ENCODE measurements at places on chromosomes 4 and X.
A peak's percentile ranks its signal among the peaks of the same experiment; 100 is the strongest.

DNA sequence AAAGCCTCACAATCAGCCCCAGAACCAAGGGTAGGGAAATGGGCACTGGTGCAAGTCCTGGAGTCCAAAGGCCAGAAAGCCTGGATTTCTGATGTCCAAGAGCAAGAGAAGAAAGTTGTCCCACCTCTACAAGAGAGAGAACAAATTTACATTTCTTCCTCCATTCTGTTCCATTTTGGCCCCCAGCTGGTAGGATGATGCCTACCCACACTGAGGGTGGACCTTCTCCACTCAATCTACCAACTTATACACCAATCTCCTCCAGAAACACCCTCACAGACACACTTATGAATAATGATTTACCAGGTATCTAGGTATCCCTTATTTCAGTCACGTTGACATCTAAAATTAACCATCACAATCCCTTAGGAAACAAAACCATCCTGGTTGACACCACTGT lies 367.8 kb upstream of the GRIA3 start:
- no peak for DNase-seq

DNA sequence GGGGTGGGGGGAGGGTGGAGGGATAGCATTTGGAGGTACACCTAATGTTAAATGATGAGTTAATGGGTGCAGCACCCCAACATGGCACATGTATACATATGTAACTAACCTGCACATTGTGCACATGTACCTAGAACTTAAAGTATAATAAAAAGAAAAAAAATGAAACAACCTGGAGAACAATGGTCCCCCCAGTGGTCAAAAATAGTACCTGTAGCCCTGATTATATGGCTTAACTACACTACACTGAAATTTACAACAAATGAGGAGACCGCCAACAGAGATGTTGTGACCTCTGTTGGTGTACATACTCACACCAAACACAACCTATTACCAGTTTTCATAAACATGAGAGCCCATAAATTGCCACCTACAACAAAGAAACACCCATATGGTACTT lies 7.3 kb upstream of the MAGEE1 start:
- DNase-seq = no peak

DNA sequence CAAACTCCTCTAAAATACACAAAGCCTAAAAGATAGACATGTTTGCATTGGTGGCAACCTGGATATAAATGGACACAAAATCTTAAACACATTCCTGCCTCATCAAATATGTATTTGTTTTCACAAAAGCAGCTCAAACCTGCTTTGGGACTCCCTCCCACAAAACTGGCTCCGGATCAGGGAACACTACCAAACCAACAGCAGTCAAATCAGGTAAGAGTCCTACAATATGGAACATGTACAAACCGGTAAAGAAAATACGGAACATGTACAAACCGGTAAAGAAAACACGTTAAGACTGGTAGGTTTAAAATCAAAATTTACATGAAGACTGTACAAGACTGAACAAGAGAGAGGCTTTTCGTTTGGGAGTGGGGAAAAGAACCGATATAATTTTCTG lies 4.3 kb downstream of the AMTN start:
- no peak for DNase-seq

- DNase-seq = no peak
These were observed 34.0 kb upstream of the GYPA start for GRCh38 chr4:144174401-144175067.

GRCh38 chr4:143626134-143626911 lies 74.2 kb downstream of the FREM3 start:
- no peak for DNase-seq

- DNase-seq = no peak
These were observed 1564.5 kb upstream of the PCDH10 start for GRCh38 chr4:131584587-131584986.

DNA sequence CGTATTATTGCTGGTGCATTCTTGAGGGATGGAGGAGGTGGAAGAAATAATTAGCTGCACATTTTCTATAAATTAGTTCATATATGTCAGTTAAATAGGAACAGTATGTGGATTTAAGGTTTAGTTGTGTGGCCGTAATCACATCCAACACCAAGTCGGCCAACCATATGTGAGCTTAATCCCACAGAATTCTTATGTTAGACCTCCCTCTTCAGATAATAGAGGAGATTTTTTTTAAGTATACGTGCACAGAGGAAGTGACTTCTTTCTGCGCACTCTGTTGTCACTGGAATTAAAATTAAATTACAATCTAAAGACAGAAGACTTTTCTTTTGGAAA lies 2.1 kb downstream of the SEPTIN11 start:
- no peak for DNase-seq

DNA sequence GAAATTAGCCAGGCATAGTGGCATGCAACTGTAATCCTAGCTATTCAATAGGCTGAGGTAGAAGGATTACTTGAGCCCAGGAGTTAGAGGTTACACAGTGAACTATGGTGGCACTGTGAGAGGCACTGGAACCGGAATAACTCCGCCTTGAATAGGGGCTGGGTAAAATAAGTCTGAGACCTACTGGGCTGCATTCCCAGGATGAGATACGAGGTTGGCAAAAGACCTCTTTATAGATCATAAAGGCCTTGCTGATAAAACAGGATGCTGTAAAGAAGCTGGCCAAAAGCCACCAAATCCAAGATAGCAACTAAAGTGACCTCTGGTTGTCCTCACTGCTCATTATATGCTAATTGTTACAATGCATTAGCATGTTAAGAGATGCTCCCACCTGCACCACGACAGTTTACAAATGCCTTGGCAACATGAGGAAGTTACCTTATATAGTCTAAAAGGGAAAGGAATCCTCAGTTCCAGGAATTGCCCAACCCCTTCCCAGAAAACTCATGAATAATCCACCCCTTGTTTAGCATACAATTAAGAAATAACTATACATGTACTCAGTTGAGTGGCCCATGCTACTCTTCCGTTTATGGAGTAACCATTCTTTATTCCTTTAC lies 88.6 kb downstream of the CENPC start:
- no peak for DNase-seq

DNA sequence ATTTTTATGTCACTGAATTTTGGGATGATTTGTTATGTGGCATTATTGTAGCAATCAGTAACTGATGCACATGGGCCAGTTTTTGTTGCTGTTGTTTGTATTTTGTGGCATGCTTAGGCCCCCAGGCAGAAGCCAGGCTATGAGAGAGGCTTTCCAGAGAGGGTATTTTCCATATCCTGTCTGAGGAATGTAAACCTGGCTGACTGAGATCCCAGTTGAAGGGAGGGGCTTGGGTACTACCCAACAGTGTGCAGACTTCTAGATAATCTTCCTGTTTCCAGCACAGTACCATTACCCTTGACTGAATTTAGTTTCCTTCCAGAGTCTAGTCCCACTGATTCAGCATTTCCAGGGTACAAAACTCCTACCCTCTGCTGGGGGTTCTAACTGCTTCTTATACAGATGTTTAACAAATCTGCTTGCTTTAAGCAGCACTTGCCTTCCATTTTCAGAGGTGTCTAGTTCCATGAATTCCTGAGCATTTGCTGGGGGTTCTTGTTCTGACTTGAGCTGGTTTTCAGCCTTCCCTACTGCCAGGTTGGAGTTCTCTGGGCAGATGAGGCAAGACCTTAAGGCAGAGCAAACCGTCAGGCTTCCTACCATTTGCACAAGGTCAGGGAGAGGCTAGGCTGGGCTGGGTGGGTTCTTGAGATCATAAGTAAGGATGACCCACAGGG lies 104.7 kb upstream of the EGFL6 start:
- no peak for DNase-seq

GRCh38 chr4:38466401-38466800 lies 197.6 kb upstream of the KLF3 start:
- no peak for DNase-seq

- no peak for DNase-seq
These were observed 6.9 kb downstream of the PLAC8 start for GRCh38 chr4:83107631-83108030.

DNA sequence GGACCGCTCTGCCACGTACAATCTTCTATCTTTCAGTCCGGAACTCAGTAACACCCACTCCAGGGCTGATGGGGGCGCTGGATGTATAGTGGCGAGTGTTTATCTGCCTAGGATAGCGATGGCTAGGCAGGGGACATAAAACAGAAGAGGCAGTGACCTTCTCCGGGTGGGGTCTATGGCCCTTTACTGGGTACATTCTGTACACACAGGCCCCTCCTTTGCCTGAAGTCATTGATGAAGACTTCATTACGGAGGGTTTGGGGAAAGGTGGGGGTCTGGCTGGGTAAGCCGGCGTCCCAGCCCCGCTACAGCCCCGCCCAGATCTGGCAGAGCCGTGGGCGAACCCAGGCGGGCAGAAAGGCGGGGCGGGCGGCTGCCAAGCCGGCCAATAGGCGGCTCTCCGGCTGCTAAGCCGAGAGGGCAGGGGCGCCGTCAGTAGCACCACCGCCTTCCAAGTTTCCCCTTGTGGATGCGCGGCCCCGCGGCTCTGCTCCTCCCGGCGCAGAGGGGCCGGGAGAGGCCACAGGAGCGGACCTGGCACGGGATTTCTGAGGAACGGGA lies at the start of gene CHST7:
Gene CHST7 (plus strand): TSS at position 435 of the 561 bp plus-strand sequence. CDS start 167 bp downstream, outside the sequence.
- DNase-seq = peak; percentile 44

- no peak for DNase-seq
These were observed 21.4 kb downstream of the PLAC8 start for GRCh38 chr4:83093060-83093640.

- no peak for DNase-seq
These were observed 1399.8 kb upstream of the PABPC4L start for GRCh38 chr4:135601351-135601750.

- DNase-seq = no peak
These were observed 711.2 kb downstream of the ADGRL3 start for GRCh38 chr4:61911313-61911756.

- no peak for DNase-seq
These were observed 64.6 kb downstream of the CNKSR2 start for GRCh38 chrX:21438792-21439191.

GRCh38 chr4:1246111-1246881 lies 2.6 kb downstream of the CTBP1 start:
- DNase-seq = no peak

GRCh38 chr4:134126955-134127354 lies 74.6 kb downstream of the PABPC4L start:
- no peak for DNase-seq

DNA sequence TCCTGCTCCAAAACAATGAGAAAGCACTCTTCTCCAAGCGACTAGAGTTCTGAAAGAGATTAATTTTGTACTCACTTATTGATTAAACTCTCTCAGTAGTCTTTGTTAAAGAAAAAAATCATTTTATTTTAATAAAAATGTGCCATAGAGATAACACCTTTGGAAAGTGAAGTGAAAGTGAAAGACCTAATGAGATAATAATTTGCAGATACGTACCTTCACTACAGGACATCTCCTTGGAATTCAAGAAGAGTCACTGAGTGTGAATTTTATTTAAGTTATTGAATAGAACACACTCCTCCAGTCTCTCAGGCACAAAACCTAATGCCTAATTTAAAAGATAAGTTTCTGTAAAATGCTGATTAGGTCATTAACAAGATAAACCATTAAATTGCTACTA lies 1070.6 kb upstream of the GRID2 start:
- DNase-seq = no peak

- no peak for DNase-seq
These were observed 128.6 kb downstream of the SHROOM3 start for GRCh38 chr4:76563454-76564122.

DNA sequence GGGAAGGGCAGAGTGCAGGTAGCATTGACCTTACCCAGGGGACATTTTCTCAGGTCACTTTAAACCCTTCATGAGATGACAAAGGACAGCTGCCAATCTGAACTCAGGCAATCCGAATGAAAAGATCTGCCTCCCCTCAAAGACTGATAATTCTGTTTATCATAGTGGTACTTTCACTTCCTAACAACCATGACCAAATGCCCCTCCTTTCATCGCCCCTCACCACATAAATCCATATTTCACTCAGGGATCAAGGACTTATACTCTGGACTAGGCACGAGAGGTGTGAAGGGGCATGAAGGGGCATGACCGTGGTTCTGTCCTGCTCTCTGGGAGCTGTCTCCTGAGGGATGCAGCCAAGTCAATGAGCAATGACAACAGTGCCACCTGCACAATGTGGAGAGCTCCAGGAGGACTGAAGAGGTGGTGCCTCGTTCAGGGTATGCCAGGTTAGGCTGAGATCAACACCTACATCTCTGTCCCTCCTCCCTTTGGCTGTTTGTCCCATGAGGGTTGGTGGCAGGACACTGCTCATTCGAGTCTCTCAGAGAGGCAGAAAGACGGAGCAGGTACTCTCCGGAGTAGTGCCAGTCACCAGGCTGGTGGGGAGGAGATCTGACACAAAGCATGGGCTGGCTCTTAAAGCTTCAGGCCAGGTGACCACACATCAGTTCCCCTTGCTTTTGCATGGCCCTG lies 12.5 kb downstream of the HS3ST1 start:
- DNase-seq = no peak

DNA sequence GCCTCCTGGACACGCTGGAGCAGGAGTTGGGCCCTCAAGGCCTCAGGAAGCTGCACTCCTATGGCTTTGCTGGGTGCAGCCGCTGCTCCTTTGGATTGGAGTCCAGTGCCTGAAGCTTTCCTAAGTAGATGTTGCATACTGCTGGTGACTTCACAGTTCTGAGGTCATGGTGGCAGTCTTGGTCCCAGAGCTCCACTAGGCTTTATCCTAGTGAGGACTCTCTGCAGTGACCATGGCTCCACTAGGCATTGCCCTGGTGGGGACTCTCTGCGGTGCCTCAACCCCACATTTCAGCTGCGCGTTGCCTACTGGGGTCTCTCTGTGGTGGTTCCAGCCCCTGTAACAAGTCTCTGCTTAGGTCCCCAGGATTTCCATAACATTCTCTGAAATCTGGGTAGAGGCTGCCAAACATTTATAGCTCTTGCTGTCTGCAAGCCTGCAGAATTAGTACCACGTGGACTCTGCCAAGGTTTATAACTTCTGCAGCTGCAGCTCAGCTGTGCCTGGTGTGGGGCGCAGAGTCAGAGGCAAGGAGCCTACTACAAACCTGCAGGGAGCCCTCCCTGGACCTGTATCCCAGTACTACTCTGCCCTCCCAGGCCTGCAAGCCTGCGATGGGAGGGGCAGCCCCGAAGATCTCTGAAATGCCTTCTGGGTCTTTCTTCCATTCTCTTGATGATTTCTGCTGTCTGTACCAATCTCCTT lies 46.0 kb upstream of the NFKB1 start:
- no peak for DNase-seq

DNA sequence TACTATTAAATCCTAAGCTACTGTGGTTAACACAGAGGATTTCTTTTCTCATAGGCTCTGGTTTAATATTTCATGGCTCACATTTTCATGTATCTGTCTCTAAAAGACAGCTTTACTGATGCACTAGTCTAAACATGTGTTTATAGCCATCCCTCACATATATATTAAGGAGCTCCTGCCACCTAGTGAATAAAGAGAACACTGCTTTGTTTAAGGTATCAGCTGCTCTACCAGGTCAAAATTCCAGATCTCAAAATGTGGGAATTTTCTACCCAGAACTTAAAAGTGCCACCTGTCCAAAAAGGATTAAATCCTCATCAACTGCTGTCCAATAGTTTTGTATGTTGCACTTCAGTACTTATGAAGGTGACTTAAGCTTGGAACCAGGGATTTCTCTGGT lies 188.5 kb upstream of the TEX13C start:
- DNase-seq = no peak

- DNase-seq = no peak
These were observed 13.9 kb upstream of the TLR1 start for GRCh38 chr4:38818441-38818976.

GRCh38 chrX:13468096-13468495 lies 101.3 kb upstream of the EGFL6 start:
- DNase-seq = no peak

- DNase-seq = no peak
These were observed 76.5 kb downstream of the HMX1 start for GRCh38 chr4:8795140-8795539.

Measured in T follicular helper cell (primary cell).